ENCODE measurements at places on chromosomes 4 and X.

DNA sequence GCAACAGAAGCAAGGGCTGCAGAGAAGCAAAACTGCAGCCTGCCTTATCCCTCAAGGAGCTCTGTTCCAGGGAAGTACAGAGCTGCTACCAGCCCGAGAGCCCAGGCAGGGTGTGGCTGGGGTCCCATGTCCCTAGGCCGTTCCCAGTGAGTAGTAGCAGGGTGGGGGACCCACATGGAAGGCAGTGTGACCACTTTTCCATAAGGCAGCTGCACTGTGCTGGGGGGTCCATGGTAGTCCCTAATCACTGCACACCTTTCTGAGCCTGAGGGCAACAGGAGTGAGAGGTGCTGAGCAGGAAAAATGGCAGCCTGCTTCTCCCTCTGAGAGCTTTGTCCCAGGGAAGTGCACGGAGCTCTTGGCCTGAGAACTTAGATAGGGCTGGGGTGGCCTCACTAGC, 135.9 kb downstream of the SH3BGRL start:
- DNase-seq: no peak

GRCh38 chrX:109710181-109710580, 22.9 kb downstream of the ACSL4 start:
- no peak for DNase-seq

DNA sequence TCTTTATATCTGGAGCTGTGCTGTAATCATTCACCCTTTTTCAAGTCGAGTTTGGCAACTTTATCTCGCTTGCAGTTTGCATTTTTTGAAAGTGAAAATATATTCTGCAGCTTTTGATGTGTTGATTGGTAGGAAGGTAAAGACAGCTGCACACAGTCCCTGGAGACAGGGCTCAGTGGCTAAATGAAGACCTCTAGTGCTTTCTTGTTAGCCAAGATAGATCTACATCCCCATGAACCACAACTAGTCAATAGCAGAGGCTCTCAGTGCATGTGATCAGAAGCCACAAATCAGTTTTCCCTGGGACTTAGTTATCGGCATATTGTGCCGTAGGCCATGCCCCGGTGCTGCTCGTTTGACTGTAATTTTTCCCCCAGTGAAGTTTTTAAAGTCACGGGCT, 587.7 kb upstream of the PITX2 start:
- no peak for DNase-seq

DNA sequence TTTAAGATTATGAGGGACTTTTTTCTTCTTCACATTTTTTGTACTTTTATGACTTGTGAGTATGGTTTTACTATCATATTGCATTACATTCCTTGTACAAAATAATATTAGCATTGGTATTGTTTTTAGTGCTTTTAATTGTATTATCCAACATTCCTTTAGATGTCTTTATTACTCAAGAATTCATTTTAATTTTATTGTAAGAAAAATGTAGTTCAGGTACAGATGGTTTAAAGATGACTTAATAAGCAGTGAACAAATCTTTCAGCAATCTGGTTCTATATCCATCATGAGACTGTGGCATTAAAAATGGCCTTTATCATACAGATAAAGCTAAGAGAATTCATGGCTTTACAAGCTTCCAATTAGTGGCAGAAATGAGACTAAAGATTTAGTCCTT, 191.6 kb downstream of the ANTXR2 start:
- no peak for DNase-seq

GRCh38 chrX:45372151-45372550, 171.5 kb upstream of the DIPK2B start:
- DNase-seq: no peak

- DNase-seq: no peak
These were observed 68.6 kb upstream of the SORBS2 start for GRCh38 chr4:185880571-185880970.

- no peak for DNase-seq
These were observed 56.0 kb upstream of the STPG2 start for GRCh38 chr4:98199247-98199646.

DNA sequence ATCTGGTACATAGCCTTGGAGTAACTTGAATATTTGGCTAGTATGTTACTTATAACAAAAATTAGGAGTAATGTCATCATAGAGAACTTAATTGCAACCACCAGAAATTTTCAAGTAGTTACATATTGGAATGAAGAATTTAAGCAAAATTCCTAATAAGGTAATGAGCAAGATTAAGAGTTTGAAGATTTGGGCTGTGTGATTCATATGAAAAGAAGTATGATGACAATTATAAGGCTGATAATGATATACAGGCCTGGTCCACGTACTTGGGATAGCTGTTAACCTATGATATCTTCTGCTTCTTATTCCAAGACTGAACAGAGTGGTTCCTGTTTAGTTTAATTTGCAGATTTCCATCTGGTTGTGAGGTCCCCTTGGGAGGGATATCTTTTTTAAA, 463.9 kb downstream of the RAPGEF2 start:
- DNase-seq: no peak

GRCh38 chrX:9958183-9958582, 9.0 kb upstream of the CLDN34 start:
- DNase-seq: no peak

- no peak for DNase-seq
These were observed 48.8 kb downstream of the SULT1E1 start for GRCh38 chr4:69811166-69811565.

DNA sequence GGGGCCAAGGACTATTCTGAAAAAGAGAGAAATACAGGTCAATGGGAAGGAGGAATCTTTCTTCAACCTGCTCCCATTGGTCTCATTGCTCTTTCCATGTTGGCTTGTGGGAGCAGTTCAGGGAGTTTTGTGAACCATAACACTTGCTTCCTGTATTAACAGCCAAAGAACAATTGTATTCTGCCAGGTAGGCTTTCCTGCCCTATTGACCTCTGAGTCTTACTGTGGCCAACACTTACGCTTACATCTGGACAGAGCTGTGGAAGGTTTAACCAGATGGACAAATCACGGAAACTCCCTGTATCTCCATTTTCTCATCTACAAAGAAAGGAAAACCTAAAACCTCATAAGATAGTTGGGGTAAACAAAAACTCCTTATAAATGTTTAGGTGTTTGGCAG, 30.7 kb downstream of the MID1IP1 start:
- no peak for DNase-seq

- DNase-seq: no peak
These were observed 177.8 kb upstream of the ATP6AP2 start for GRCh38 chrX:40402831-40403533.

GRCh38 chr4:41611881-41612871, 74.2 kb downstream of the LIMCH1 start:
- DNase-seq: peak; percentile 98

- no peak for DNase-seq
These were observed 184.7 kb upstream of the ZCCHC13 start for GRCh38 chrX:74119016-74119910.

DNA sequence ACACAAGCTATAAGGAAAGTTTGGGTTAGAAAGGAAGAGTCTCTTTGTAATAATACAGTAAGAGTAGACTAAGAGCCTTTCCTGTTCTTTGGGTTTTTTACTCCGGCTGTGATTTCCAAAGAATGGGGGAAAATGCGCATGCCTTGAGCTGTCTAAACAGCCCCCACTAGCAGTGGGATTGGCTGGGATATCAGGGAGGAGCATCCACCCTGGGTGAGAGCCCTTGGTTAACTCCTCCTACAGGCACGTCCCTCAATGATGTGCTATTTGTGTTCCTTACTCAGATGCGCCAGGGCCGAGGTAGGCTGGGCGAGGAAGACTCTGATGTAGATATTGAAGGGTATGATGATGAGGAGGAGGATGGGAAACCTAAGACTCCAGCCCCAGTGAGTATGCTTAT, 74.0 kb upstream of the OGT start:
- no peak for DNase-seq

- no peak for DNase-seq
These were observed 47.5 kb upstream of the EIF1AX start for GRCh38 chrX:20189171-20189570.

DNA sequence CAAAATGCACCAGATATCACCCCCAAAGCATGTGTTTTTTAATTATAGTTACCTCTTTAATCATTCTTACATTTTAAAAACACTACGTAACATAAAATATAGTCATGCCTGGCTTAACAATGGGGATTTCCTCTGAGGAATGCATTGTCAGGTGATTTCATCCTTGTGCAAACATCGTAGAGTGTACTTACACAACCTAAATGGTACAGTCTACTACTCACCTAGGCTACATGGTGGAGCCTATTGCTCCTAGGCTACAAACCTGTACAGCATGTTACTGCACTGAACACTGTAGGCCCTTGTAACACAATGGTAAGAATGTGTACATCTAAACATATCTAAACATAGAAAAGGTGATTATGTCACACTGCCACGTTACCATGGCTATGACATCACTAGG, 208.6 kb downstream of the SPOCK3 start:
- DNase-seq: no peak

GRCh38 chrX:111521169-111521568, 9.7 kb downstream of the SERTM2 start:
- no peak for DNase-seq

DNA sequence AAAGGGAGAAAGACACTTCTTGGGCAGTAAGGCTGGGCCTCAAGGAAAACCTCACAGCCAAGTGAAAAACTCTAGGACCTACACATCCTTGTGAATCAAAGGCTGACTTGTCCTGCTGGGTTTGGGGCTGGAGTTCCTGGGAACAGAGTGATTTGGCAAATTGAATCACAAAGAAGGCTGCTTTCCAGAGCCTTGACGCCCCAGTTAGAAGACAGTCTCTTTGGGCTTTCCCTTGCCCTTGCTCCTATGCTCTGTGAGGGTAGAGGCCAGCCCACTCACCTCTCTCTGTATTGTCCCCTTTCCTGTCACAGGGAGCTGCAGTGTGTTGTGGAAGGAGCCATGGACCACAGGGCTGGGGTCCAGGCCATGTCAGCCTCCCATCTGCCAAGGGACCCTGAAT, 9.6 kb downstream of the AMER1 start:
- DNase-seq: no peak

DNA sequence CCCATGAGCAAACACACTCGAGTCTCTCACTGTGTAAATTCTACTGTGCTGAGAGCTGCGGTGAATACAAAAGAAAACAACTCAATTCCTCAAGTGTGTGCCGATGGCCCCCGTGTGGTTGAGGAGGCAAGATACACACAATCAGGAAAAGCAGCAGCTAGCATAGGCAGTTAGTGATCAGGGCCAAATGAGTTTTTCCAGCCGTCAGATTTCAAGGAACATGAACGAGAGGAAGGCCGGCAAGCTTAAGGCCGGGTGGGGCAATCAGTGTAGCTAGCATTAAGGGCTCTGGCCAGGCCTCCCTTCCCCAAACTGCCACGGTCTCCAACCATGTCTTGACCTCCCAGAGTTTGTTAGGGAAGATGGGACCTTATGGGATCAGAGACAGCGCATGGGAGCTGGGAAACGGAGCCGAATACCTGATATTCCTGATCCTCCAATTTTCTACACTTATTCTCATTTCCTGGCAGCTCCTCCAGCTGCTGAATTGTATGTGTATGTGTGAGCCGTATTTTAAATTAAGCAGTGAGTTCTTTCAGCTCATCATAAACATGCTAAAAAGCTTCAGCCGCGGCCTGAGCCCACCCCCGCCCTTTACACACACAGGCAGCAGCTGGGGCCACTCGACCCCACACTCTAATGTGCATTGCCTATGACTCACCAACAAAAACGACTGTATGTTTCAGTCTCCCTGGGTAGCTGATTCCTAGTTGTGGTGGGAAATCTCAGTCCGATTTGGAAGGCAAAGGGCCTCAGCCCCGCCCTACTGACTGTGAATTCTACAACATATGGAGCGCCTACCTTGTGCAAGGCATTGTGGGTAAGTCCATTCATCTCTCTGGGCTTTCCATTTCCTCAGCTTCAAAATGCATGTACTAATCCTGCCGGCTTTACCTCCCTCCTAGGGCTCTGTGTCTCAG, 59.9 kb downstream of the RTL9 start:
- DNase-seq: peak; percentile 28

DNA sequence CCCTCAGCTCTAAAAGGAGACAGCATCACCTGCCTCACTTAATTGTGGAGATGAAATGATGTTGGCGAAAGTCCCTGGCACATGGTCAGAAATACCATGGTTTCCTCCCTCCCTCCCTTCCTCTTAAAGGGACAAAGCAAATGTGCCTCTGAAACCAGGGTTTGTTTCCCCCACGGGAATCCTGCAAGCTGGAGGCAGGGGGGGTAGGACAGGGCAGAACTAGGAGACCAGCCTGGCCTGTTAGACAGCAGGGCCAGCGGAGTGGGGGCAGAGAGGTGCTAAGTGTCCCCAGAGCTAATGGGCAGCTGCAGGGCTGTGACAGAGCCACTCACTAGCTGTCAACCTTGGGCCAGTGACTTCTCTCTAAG, 5.7 kb downstream of the RTL5 start:
- DNase-seq: no peak

DNA sequence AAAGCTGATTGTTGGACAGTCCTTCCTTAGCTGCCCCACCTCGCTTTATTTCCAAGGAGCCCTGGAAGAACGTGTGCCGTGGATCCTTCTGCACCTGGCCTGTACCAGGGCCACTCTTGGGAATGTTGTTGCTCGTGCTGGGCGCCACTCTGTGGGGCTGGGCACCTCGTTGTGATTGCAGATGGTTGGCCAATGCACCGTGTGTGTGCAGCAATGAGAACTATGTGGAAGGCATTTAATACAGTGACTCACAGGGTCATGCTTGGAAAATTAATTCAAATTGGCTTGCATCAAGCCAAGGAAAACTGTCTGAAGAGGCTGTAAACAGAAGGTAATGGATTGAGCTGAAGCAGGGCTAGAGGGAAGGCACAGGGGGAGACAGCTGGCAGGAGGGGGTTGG, 37.0 kb upstream of the CD99L2 start:
- no peak for DNase-seq

DNA sequence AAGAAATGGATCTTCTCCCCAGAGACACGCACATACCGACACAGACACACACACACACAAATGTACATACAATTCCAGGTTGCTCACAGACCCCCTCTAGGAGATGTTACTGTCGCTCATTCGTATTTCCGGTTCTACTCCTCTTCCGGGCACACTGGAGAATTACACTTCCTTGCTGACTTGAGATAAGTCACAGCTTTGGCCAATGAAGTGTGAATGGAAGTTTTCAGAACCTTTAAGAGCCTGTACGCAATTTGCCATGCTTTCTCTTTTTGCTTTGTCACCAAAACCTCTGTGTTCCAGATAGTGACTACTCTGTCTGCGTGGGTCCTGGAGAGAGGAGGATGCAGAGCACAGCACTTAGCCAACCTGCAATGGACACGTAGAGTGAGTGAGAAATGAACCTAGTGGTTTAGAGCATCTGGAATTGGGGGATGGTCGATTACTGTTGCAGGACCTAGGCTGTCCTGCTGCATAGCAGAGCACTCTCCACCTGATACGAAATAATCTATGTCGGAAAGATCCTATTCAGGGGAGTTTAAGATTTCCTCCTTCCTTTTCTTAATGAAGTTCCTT, 239.5 kb upstream of the TET2 start:
- no peak for DNase-seq

GRCh38 chr4:8037150-8037769, 97.6 kb upstream of the AFAP1 start:
- DNase-seq: no peak

GRCh38 chr4:94534401-94535312, 82.9 kb downstream of the PDLIM5 start:
- peak; percentile 18 for DNase-seq

Data from globus pallidus (tissue), 1 donor.